ENCODE measurements at places on chromosomes 2 and 18.

- H3K4me1 ChIP-seq, result no peaks in the 10 kb centered on the region
- no peak for ATAC-seq
- H3K27ac ChIP-seq, result no peak overlapping the region
- H3K36me3 ChIP-seq, result no peaks in the 10 kb centered on the region
- H3K27me3 ChIP-seq, result peaks cover 23% of the 10 kb centered on the region
Observed at GRCh38 chr18:78720456-78721237, 259.0 kb upstream of the SALL3 start.

DNA sequence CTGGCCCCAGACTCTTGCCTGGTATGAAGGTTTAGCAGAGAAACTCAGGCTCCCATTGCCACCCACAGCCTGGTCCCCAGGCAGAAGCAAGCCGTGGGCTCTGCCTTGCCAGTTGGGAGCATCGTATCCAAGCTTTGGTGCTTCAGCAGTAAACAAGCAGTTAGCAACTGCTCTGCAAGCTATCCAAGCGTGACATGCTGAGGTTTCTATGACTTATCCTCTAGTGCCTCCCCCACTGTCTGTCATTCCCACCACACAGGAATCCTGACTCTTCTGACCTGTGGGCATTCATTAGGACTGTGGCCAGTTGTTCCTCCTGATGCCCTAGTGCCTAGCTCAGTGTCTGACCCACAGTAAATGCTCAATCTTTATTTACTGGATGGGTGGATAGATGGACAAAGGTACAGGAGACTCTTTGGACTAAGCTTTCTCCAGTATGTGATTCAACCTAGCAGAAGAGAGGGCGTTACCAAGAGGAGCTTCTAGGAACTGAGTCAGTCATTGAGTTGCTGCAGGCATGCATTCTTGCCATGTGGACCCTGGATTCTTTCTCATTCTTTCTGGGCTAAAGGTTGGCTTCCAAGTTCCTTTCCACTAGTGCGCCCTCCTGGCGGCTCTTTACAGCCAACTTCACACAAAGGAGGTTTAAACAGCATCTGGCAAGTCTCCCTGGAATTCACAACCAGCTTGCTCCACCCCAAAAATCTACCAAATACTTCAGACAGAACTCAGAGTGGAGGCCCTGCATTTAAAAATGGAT is 40.6 kb upstream of the MRPL19 start:
- no peaks in the 10 kb centered on the region for H3K4me1 ChIP-seq
- no peak overlapping the region for H3K4me3 ChIP-seq
- no peak for ATAC-seq
- no peaks in the 10 kb centered on the region for H3K36me3 ChIP-seq
- H3K27me3 ChIP-seq, result peaks cover 61% of the 10 kb centered on the region
- no peak overlapping the region for H3K27ac ChIP-seq

DNA sequence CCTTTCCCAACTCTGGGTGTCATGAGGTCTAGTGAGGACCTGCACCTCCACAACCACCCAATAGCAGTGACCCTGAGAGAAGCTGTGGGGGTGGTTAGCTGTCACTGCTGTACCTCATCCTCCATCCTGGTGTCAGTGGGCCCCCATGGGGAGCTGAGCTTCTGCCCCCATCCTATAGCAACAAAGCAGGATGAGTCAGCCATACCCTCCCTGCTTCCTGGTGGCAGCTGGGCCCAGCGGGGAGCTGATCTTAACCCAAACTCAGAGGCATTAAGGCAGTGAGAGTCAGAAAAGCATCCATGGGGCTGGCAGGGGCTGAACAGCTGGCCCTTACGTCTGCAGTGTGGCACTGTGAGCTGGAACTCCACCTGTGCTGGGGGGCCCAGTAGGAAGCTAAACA is 247.8 kb upstream of the HDAC4 start:
- no peaks in the 10 kb centered on the region for H3K36me3 ChIP-seq
- no peaks in the 10 kb centered on the region for H3K27me3 ChIP-seq
- H3K4me3 ChIP-seq, result no peak overlapping the region
- H3K27ac ChIP-seq, result no peak overlapping the region

DNA sequence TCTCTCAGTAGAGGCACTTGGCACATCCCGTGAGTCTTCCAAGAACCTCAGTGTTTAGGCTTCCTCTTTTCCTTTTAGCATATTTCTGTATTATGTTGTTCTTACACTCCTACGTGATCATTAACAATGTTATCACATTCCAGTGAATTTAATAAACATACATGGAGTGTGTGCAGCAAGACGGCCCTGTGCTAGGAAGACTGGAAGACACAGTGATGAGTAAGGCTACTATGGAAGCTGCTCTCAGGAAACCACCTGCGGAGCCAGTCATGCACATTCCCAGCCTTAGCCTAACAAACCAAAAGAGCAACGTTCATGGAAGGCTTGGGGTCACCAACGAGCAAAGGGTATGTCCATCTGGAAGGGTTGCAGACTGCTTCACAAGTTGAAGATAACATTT is 103.4 kb downstream of the ETAA1 start:
- peaks cover 5% of the 10 kb centered on the region for H3K27me3 ChIP-seq
- H3K27ac ChIP-seq, result no peak overlapping the region
- H3K36me3 ChIP-seq, result no peaks in the 10 kb centered on the region
- H3K4me3 ChIP-seq, result no peak overlapping the region
- no peak for ATAC-seq

DNA sequence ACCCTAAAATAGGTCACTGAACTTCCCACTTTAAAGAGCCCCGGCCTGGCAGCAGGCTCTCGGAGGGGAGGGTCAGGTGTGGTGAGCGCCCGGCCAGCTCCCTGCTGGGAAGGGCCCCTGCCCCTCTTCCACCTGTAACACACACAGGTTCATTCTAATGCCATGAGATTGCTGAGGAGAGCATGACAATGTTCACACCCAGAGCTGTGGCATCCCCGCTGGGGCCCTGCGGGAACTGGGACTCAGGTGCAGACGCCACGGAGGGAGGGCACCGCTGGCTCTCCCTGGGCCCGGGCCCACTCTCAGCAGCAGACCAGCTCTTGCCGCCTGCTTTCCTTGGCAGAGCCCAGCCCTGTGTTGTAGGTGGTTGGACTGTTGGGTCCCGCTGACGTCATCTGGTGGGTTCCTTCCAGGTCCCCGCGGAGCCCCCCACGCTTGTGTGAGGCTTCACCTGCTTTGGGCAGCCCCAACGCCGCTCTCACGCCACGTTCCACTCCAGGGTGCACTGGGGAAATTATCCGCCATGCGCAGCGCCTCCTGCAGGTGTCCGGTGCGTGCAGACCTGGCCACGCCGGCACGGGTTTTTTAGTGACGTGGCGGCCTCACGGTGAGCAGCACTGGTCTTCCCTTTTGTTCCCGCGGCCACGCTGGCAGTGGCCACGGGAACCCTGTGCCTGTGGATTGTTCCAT is 50.4 kb upstream of the KCNG2 start:
- H3K4me3 ChIP-seq, result no peak overlapping the region
- no peaks in the 10 kb centered on the region for H3K27me3 ChIP-seq
- H3K4me1 ChIP-seq, result peaks cover 8% of the 10 kb centered on the region
- no peak for ATAC-seq
- no peak overlapping the region for H3K27ac ChIP-seq

GRCh38 chr2:30472326-30472725 is 25.3 kb downstream of the LCLAT1 start:
- no peak for ATAC-seq
- no peaks in the 10 kb centered on the region for H3K27me3 ChIP-seq
- H3K4me1 ChIP-seq, result peaks cover 10% of the 10 kb centered on the region
- no peak overlapping the region for H3K4me3 ChIP-seq
- peaks cover 5% of the 10 kb centered on the region for H3K36me3 ChIP-seq
- peak overlapping the region; percentile 41 for H3K27ac ChIP-seq

DNA sequence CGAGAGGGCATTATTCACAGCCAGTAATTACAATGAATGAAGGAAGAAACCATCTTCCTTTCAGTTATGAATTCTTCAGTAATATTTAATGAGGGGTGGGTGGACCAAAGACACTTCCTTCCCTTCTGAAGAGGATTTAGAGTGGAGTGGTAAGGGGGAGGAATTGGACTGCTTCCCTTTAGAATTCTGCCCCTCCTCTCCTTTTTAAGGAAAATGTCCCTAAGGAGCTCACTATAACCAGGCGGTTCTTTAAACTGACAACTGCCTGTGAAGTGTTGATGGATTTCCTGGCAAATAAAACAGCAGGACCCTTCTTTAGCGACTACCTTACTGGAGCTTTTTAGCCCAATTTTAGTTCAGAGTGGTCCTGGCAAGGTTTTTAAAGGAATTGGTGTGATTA is 86.4 kb downstream of the LIMS1 start:
- peak overlapping the region; percentile 90 for H3K27ac ChIP-seq
- peaks cover 39% of the 10 kb centered on the region for H3K36me3 ChIP-seq
- H3K4me3 ChIP-seq, result peak overlapping the region; percentile 84
- H3K4me1 ChIP-seq, result peaks cover 30% of the 10 kb centered on the region

DNA sequence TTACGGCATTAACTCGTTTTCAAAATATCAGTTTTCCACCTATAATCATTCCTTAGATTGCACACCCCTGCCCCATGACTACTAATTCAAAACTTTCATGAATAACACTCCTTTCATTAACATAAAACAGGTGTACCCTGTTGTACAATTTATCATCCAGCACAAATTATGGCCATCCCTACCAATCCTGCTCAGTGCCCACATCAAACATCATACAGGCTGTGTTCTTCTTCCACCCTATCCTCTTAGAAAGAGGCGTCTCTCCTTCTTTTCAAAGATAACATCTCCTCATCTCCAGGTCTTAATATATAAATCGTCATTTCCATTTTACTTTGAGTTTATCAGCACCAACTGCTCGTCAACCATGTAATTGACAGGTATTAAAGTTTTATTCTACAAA is 67.6 kb downstream of the SLC66A3 start:
- no peak overlapping the region for H3K27ac ChIP-seq
- H3K36me3 ChIP-seq, result peaks cover 59% of the 10 kb centered on the region
- ATAC-seq, result no peak
- H3K27me3 ChIP-seq, result no peaks in the 10 kb centered on the region
- no peak overlapping the region for H3K4me3 ChIP-seq
- H3K4me1 ChIP-seq, result no peaks in the 10 kb centered on the region

DNA sequence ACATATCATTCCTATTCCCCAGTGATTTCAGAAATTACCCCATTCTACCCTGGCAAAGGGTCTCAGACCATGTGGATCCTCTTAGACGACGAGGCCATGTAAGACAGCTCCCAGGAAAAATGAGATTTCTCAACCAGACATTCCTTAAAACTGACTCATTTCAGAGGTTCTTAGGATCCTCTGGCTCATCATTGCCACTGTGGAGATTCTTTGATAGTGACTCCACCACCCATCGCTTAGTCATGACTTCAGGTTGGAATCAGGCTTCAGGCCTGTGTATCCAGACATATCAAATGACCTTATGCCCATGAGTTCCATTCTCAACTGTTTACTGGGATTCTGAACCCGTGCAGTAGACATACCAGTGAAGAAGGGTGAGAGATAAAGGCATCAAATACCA is 245.6 kb upstream of the TCF4 start:
- no peaks in the 10 kb centered on the region for H3K36me3 ChIP-seq
- no peak overlapping the region for H3K4me3 ChIP-seq
- no peaks in the 10 kb centered on the region for H3K4me1 ChIP-seq
- no peak for ATAC-seq

DNA sequence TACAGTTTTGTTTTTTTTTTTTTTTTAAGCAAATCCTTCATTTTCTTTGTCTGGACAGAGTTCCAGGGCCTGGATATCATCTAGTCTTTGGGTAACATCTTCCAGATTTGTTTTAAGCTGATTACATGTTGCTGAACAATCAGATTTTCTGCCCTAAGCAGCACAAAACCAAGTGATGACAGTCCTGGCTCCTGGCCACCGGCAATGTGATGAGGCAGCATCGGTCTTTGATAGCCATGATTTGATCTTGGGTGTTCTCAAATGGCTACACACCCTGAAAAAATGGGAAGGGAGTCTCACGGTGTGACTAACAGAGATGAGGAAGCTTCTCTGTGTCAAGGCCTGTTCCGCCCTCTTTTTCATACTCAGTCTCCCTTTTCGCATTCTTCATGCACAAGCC is 708.6 kb upstream of the ZEB2 start:
- H3K4me3 ChIP-seq, result no peak overlapping the region
- ATAC-seq, result no peak
- H3K27ac ChIP-seq, result no peak overlapping the region
- H3K27me3 ChIP-seq, result no peaks in the 10 kb centered on the region

GRCh38 chr18:59927246-59927825 is 27.5 kb downstream of the PMAIP1 start:
- peak overlapping the region; percentile 52 for H3K4me3 ChIP-seq
- peaks cover 3% of the 10 kb centered on the region for H3K27me3 ChIP-seq
- H3K4me1 ChIP-seq, result peaks cover 17% of the 10 kb centered on the region
- H3K27ac ChIP-seq, result peak overlapping the region; percentile 86
- no peaks in the 10 kb centered on the region for H3K36me3 ChIP-seq

GRCh38 chr2:43269074-43269572 is 42.7 kb upstream of the ZFP36L2 start:
- ATAC-seq, result no peak
- H3K27ac ChIP-seq, result no peak overlapping the region
- no peak overlapping the region for H3K4me3 ChIP-seq
- peaks cover 21% of the 10 kb centered on the region for H3K4me1 ChIP-seq
- H3K36me3 ChIP-seq, result peaks cover 50% of the 10 kb centered on the region

GRCh38 chr2:69061525-69061924 is 48.5 kb downstream of the ANTXR1 start:
- ATAC-seq, result no peak
- peaks cover 70% of the 10 kb centered on the region for H3K27me3 ChIP-seq
- no peak overlapping the region for H3K27ac ChIP-seq
- no peak overlapping the region for H3K4me3 ChIP-seq
- no peaks in the 10 kb centered on the region for H3K4me1 ChIP-seq
- H3K36me3 ChIP-seq, result no peaks in the 10 kb centered on the region

DNA sequence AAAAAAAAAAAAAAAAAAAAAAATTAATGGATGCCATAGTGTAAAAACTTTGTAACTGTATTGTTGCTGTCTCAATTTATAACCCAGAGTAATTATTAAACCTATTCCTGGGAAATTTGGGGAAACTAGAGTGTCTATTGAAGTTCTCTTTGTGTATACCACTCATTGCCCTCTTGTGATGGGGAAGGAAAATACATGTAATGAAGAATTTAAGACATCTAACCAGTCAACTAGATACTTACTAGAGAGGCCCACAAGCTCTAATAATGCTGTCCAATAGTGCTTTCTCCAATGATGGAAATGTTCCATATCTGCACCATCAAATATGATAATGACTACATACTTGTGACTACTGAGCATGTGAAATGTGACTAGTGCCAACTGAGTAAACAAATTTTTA is 168.5 kb upstream of the SLC39A10 start:
- H3K4me3 ChIP-seq, result no peak overlapping the region
- no peak overlapping the region for H3K27ac ChIP-seq
- ATAC-seq, result no peak
- H3K36me3 ChIP-seq, result no peaks in the 10 kb centered on the region
- no peaks in the 10 kb centered on the region for H3K27me3 ChIP-seq

DNA sequence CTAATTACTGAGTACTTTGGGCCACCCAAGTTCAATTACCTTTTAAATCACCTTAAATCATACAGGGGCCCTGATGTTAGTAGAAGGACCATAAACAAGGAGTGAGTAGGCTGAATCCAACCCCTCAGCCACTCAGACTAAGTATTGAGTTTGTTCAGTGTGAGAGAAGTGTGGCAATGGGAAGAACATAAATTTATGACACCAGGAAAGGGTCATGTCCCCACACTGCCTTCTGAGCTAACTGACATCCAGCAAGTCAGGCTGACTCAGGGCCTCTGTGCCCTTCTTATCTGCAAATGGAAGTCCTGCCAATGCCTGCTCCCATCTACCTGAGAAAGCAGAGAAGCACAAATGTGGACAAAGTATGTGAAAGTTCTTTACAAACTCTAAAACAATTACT is 12.9 kb downstream of the PLEKHM3 start:
- ATAC-seq, result no peak
- no peaks in the 10 kb centered on the region for H3K27me3 ChIP-seq
- peak overlapping the region; percentile 67 for H3K27ac ChIP-seq
- peaks cover 7% of the 10 kb centered on the region for H3K4me1 ChIP-seq
